NT2/D1 (cell line): ENCODE measurements at places on chromosomes 3 and 15.

DNA sequence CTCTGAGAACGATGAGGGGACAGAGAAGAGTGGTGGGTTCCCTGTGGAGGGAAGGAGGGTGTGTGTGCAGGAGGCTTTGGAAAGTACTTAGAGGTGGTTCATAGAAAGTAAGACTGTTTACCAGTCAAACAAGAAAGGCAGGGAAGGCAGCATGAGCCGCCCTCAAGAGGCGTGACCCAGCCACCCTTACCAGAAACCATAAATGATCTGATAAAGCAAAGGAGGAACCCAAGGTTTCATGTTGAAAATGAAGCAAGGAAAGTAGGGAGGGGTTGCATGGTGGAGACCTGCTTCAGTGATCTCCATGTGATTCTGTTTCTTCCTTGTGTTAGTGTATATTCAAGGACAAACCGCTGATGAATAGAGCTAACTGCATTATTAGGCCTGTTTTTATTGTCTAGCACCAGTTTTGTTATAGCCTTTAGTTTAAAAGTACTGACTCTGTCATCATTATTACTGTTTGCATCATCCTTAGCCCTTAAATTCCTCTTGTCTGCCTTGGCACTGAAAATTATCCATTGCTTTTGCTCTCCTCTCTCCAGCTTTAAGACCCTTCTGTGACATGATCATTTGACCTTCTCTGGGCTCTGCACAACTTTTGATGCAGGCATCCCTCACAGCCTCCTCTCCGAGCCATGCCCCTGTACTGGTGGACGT, 96.1 kb downstream of the STAC start:
- no peak for DNase-seq

DNA sequence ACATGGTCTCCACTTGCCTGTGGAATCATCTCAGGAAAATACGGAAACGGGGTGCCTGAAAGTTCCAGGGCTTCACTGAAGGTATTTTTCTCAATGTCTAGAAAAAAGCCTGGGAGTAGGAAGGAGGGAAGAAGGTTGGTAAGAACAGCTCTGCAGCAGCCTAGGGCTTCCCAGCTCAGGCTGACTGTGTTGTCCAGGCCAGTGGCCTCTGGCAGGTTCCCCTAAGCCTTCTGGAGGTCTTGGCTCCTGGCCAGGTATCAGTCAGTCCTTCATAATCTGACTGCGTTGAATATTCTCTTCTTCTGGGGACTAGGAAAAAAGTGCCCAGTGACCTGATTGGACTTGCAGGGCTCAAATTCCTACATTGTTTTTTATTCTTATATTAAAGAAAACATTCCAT, 38.6 kb downstream of the SSR3 start:
- no peak for DNase-seq

DNA sequence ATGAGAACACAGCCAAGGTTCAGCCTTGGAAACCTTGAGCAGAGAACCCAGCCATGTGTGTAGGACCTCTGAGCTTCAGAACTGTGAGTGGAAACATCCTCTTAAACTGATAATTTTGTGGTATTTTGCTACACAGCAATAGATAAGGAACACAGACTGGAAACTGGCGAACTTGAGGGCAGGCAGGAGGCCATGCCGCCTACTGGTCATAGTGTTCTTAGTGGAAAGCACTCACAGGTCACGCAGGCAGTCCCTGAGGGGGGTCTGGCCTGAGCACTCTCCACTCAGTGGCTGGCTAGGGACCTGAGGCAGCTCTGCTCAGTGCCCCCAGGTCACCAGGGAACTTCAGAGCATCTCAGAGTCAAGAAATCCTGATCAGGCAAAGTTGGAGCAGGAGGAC, 9.7 kb upstream of the XIRP1 start:
- DNase-seq: no peak

DNA sequence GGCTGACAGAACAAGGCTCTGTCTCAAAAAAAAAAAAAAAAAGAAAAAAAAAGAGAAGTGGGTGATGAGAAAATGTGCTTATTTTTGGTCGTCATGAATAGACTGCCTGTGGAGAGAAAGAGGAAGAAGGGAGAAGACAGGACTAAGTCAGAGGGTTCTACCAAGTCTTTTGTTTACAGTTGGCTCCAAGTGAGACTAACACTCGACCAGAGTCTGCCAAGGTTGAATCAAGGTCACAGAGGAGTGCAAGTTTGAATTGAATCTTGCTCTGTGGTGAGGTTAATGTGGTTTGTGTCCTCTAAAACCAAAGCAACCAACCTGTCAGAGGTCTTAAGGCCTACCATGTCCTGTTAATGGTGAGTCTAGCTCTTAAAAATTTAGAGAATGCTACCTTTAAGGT, 334.1 kb upstream of the GRM7 start:
- DNase-seq: no peak

- DNase-seq: no peak
Observed at GRCh38 chr3:192920411-192920810, 2.8 kb upstream of the MB21D2 start.

DNA sequence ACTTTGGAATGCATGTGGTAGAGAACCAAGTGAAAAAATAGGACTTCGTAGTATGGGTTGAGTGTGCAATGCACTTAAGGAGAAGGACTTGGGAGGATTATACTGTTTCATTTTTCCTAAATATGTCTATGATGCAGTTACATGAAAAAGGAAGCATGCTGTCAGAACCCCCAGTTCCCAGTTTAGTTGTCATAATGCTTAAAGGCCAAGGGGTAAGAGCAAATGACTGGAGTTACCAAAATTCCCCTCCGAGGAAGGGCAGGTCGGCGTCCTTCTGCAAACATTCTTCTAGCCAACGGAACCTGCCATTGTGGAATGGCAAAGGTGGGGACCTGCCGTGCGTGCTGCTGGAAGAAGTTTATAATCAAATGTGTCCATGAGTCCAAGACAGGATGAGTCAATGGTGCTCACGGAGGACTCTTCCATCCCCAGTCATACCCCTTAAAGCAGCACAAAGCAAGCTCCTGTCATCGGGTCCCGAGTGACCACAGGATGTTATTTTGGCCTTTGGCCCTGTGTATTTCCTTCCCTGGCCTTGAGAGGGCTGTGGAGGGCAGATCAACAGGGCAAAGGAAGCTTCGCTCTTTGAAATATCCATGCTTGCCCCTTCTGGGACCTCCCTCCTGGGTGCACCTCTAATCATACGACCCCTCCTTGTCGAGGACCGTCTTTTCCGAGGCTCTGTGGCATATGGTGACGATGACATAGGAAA, 93.2 kb downstream of the SLCO3A1 start:
- no peak for DNase-seq

GRCh38 chr15:58503139-58504027, 71.6 kb downstream of the LIPC start:
- no peak for DNase-seq

GRCh38 chr3:129428376-129429079, at the start of gene EFCAB12:
EFCAB12 (minus strand) TSS chr3:129428636; CDS start chr3:129428488, 148 bp downstream.
- DNase-seq: peak; percentile 94

DNA sequence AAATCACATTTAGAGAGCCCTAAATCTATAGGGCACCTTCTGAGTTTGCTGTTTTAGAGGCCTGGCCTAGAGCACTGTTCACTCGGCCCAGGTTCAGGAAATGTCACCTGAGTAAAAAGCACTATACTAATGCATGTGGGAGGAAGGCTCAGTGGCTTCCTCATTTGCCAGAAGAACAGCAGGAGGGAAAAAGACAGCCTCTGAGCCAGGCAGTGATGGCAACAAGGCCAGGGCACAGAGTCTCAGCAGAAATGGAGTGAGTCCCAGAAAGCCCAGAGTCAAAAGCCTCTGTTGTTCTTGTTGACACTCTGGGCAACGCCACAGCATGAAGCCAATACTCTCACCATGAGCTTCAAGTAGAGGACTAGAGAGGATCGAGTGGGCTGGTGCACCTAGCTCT, 25.9 kb downstream of the LTF start:
- DNase-seq: no peak

- DNase-seq: no peak
Observed at GRCh38 chr3:6392123-6392522, 468.8 kb upstream of the GRM7 start.

DNA sequence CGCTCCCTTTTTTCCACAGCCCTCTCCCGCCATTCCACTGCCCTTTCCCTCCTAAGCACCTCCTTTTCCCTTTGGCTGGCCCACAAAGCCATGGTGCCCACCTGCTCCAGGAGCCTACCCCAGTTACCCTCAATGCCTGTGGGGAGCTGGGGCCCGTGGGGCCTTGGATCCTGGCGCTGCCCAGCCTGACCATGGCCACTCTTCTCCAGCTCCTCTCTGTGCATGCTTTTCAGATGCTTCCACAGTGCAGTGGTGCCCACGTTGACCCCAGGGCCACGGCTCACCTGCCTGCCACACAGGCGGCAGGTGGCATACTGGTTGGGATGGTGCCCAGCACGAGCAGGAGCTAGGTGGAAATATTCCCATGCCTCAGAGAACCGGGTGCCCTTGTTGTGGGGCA, 1.5 kb downstream of the ZBED2 start:
- no peak for DNase-seq

DNA sequence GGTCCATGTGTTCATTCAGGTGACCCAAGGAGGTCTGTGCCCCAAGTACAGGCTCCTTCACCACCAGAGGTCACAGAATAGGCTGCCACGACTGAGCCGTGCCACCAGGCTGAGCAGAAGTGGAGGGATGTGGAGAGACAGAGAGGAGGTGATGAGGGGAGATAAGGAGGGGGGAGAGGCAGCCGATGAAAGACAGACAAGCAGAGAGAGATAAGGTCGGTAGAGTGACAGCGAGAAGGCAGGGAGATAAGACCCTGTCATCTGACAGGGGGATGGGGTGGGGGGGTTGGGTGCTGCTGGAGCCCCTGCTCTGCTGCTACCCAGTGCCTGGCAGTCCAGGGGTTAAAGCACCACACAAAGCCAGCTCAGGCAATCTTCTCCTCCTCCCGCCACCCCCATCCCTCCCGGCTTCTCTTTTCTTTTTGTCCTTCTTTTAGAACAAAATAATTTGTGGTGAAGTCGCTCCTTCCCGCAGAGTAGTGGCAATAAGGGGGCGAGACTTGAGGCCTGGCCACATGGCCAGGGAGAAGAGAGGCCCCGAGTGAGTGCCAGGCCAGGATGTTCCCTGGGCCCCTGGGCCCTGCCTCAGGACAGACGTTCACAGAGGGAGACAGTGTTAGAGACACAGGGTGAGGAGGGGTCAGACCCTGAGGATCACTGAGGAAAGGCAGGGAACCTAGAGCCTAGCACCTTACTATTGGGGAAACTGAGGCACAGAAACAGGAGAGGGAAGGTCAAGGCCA, 67.9 kb downstream of the CACNA2D2 start:
- DNase-seq: no peak

DNA sequence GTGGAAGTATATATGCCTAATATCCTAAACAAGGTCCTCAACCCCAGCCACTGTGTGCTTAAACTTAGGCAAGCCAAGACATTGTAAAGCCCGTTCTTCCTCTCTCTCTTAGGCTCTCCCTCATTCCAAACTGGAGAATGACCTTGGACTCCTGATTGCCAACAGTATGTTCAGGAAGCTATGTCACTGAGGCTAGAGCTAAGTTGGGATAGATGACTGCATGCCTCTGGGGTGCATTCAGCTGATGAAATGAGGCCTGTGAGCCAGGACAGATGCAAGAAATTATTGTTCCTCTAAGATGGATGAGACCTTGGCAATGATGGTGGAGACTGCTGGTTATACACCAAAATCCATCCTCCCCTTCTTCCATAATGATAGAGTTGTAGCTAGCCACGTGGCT, 27.9 kb upstream of the TBC1D21 start:
- no peak for DNase-seq

DNA sequence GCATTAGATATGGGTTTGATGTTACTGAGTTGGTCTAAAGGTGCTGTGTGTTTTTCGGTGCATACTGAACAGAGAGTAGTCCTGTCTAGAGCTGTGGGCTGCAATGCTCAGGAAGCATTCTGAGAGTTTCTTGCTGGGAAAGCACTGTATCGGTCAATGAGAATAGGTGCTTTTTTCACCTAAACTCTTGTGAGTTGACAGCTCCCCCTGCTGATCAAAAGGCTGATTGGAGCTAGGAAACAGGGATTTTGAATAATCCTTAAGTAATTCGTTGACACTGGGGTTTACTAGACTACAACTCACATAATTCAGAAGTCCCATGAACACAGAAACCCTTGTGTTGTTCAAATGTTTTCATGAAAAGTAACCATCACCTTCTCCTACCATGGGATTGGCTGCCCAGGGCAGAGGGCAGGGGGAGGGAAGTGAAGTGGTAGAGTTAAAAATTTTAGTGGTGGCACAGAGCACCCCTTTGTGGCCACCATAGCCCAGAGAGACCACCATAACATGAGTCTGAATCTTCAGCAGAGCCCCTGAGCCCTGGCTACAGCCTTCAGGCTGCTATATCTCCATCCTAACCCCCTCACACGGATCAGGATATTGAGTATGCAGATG, 13.0 kb upstream of the MANF start:
- DNase-seq: peak; percentile 77

- DNase-seq: no peak
Observed at GRCh38 chr15:87142096-87142495, 1062.4 kb downstream of the AGBL1 start.

- no peak for DNase-seq
Observed at GRCh38 chr3:184806567-184807271, 5.2 kb upstream of the VPS8 start.

DNA sequence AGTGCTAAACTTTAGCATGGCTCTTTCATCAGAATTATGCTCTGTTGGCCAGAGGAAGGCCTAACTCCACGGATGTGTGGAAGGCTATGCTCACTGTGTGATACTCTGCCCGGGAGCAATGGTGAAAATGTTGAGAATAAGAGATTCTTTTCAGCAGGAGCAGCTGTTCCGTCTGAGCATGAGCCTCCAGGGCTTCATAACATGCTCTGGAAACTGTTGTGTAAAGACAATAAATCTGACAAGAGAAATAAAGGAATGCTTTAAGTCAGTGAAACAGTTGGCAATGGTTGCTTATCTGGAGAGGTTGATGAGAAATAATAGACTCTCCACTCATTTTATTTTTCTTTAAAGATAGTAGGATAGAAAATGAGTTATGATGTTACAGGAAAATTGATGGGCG, 269.8 kb downstream of the DIPK2A start:
- no peak for DNase-seq

- no peak for DNase-seq
Observed at GRCh38 chr3:186502966-186503712, 41.0 kb downstream of the CRYGS start.

DNA sequence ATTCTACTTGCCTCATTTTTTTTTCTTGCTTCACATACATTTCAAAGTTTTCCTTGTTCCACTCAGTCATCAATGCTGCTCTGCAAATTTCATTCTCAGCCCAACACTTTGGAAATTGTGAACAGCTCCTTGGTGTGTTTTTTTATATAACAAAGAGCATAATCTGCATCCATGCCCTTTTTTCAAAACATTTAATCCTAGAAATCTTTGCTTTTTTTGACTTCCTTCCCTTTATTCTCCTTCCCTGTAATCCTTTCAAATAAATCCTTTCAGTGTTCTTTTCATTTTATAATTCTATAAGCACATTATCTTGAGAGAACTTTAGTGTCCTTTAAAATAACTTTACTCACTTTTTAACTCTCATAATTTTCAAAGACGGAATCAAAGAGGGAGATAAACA, 1150.8 kb downstream of the SI start:
- no peak for DNase-seq
